ENCODE measurements at places on chromosomes 16 and 17.

GRCh38 chr17:50923611-50924010 lies 57.5 kb upstream of the TOB1 start:
- DNase-seq, result peak; percentile 71

DNA sequence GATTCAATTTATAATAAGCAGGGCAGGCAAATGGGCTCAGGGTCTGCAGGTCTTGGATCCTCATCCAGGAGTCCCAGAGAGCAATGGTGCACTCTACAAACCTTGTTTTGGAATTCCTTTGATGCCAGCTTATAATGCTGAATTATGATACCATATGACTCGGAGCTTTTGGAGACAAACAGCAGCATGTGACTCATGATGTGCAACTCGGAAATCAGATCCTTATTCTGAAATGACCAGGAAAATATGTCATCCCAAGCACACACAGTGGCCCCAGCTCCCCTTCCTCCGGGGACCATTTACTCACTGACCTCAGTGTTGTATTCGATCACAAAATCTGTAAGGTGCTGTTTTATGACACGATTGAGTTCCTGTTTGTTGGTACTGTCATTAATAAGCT lies 20.2 kb upstream of the UMOD start:
- DNase-seq, result no peak

DNA sequence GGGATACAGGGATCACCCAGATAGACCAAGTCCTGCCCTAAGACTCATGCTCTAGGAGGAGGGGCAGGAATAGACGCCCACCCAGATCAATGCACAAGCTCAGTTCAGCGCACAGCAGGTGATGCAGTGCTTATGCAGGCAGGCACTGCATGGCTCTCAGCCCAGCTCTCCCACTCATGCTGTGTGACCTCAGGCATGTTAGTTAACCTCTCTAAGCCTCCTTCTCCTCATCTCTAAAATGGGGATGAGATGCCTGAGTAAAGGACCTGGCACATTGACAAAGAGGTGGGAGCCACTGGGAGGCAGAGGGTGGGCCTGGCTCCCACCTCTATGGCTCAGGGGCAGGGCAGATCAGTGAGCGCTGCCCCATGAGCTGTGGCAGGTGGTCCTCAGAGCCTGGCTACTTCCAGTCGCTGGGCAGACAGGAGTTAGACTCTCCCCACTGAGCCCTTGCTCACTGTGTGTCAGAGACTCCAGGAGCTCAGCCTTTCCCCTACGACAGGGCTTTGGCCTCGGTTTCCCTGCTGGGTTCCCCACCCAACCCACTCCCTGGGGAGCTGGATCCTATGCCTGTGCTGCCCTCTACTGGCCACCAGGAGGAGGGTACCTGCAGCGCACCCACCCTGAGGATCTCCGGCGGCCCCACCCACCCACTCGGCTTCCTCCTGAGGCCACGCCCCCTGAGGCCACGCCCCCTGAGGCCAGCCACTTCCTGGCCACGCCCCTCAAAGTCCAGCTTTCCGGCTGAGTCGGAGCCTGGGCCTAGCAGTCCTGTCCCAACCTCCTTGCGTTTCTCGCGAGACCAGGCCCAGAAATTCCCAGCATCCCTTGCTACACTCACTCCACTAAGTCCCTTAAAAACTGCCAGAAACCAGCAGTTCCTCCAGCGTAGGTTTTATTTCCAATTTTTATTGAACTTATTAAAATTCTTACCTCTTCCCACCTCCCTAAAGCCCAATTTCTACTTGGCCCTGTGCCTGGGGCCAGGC lies 196.1 kb downstream of the GSG1L start:
- DNase-seq, result peak; percentile 54

DNA sequence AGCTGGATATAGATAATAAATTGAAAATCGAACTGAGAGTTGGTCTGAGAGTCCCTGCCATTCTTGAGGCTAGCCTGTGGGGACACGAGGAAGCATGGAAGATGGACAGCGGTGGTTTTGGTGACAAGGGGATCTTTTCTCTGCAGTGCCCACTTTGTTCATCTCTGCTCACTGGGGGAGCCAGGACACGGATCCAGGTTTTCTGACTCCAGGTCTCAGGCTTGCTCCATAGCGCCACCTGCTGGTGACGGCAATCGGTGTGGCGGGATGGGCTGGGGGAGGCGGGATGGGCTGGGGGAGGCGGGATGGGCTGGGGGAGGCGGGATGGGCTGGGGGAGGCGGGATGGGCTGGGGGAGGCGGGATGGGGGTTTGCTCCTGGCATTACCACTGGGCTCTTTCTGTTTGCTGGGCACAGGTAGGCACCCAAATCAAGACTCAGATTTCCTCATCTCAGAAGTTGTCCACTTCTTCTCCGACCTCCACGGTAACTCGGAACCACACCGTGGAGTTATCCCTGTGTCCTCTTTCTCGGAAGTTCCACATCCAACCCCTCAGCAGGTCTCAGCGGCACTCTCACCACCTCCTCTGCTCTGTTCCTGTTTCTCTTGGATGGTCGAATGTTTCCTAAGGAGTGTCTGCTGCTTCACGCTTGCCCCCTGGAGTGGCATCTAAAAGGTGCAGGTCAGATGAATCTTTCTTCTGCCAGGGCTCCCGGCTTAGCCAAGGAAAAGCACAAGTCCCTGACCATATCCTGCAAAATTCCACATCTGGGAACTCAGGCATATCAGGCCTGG lies 142.4 kb downstream of the CYLD start:
- no peak for DNase-seq

DNA sequence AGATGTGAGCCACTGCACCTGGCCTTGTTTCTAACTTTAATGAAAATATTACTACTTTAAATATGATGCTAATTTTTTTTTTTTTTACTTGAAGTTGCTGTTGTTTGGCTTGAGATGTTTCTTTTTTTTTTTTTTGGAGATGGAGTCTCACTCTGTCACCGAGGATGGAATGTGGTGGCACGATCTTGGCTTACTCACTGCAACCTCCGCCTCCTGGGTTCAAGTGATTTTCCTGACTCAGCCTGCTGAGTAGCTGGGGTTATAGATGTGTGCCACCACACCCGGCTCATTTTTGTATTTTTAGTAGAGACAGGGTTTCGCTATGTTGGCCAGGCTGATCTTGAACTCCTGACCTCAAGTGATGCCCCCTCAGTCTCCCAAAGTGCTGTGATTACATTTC lies 23.6 kb downstream of the IGSF6 start:
- DNase-seq, result no peak

- DNase-seq, result no peak
Observed at GRCh38 chr17:36613155-36613554, 11.8 kb downstream of the MRM1 start.

DNA sequence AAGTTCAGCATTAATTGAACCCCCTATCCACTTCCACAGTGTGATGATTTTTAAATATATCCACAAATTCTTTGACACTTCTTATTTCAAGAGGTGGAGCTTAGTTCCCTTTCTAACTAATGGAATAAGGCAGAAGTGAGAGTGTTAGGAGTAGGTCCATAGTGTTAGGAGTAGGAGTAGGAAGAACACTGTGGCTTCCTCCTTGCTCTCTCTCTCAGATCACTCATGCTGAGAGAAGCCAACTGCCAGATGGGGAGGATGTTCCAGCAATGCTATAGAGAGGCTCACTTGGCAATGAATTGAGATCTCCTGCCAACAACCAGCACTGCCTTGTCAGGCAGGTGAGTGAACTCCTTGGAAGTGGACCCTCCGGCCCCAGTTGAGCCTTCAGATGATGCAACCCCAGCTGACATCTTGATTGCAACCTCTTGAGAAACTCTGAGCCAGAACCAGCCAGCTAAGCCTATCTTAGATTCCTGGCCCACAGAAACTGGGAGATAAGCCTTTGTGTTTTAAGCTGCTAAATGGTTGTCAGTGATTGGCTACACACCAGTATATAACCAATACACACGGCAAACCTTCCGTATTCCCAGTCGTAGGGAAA lies 44.3 kb downstream of the SPECC1 start:
- DNase-seq, result no peak

DNA sequence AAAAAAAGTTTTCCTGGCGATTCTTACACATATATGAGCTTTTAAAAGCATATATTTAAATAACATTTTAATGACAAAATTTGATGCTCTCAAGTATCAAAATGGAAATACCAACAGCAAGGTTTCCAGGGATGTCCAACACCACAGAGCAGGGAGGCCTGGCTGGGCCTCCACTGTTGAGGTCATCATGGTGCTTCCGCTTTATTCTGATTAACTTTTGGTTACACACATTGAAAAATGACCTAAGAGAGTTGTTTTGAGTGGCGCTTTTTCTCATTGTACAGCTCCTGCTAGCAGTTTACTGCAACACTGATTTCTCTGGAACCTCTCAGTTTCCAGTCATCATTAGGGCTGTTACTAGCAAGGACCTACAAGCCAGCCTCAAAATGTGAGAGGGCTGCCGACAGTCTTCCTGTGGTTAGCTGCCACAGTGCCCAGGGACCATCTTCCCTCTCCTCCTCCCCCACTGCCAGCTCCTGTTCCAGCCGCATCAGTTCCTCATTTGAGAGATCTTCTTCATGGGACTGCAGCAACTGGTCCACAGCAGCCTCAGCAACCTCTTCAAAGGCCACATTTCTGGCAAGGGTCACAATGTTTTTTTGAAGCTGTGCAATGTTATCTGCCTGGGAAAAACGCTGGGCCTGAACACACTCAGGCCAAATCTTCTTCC lies 21.3 kb downstream of the DEF8 start:
- DNase-seq, result no peak

DNA sequence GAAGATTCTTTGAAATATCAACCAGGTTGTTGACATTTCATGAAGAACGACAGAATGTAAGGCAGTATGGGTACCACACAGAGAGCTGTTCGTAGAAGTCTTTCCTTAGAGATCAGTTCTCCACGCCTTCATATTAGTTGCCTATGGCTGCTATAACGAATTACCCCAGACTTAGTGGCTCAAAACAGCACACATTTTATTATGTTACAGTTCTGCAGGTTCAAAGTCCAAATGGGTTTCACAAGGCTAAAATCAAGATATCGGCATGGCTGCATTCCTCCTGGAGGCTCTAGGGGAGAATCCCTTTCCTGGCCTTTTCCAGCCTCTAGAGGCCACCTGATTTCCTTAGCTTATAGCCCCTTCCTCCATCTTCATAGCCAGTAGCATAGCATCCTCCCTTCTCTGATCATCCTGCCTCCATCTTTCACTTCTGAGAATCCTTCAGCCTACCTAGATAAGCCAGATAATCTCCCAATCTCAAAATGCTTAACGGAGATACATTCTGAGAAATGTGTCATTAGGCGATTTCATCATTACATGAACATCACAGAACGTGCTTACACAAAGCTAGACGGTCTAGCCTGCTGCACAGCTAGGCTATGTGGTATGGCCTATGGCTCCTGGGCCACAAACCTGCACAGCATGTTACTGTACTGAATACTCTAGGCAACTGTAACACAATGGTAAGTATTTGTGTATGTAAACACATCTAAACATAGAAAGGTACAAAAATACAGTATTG lies 26.0 kb downstream of the ERCC4 start:
- DNase-seq, result no peak

- DNase-seq, result no peak
Observed at GRCh38 chr17:4789701-4789950, 862 bp downstream of the GLTPD2 start.

- DNase-seq, result no peak
Observed at GRCh38 chr17:81039854-81040758, 5.2 kb downstream of the BAIAP2 start.

GRCh38 chr17:17845046-17845775 lies 8.4 kb upstream of the SREBF1 start:
- no peak for DNase-seq

- no peak for DNase-seq
Observed at GRCh38 chr16:31260136-31260931, 559 bp downstream of the ITGAM start.

DNA sequence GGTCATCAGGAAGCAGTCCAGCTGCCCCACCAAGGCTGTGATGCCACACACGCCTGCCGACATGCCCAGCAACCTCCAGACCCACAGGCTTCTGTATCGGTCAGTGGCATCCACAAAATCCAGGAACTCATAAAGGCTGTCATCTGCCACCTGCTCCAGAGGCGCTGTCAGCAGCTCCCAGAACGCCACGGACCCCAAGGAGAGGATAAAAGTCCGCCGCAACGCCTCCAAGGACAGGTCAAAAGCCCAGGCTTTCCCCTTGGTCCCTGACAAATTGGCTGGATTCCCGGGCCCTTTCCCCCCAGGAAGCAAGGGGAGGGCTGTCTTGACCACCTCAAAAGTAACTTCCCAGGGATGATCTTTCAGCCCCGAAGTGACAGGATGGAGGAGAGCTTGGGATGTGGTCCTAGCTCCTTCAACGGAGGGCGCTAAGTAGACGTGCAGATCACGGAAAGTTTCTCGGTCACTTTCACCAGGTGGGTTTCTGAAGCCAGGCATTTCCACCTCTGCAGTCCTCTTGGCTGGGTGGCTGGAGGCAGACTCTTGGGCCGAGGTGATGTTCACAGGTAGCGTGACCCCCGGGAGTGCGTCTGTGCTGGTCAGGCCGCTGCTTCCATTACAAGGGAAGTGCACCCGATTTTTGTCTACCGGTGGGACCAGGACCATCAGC lies 854 bp downstream of the MFSD6L start:
- no peak for DNase-seq

GRCh38 chr17:1912146-1912545 lies 82.3 kb downstream of the RPA1 start:
- DNase-seq, result no peak

DNA sequence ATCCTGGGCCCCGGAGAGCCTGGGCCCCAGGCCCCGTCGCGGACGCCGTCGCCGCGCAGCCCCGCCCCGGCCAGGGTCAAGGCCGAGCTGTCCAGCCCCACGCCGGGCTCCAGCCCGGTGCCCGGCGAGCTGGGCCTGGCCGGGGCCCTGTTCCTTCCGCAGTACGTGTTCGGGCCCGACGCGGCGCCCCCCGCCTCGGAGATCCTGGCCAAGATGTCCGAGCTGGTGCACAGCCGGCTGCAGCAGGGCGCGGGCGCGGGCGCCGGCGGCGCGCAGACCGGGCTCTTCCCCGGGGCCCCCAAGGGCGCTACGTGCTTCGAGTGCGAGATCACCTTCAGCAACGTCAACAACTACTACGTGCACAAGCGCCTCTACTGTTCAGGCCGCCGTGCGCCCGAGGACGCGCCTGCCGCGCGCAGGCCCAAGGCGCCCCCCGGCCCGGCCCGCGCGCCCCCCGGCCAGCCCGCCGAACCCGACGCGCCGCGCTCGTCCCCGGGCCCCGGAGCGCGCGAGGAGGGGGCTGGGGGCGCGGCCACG lies 36.8 kb upstream of the ZC3H18 start:
- no peak for DNase-seq

- no peak for DNase-seq
Observed at GRCh38 chr17:50205111-50205962, 3.9 kb upstream of the COL1A1 start.

DNA sequence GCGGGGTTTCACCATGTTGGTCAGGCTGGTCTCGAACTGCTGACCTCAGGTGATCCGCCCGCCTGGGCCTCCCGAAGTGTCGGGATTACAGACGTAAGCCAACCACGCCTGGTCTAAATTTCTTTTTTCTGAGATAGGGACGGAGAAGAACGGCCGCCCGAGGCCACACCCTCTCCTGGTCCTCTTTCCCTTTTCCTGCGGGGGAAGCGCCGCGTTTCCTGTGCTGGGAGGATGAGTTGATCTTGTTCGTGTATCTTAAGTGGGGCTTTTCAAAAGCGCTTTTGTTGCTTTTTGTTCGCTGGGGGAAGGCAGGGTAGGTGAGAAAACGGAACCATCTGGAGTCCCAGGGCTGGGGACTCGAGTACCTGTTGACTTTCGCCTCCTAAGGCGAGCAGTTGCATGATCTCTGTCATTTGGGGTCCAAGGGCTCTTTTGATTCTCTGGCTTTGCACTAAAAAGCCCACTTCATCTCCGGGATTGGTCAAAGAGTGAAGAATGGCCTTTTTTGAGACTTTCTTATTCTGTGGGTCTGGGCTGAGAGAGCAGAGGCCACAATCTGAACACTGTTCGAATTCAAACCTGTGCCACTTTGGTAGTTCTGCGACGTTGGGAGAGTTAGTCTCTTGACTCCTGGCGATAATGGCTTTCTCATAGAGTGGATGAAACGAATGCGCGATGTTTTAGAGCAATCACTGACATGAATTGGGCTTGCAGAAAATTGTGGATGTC lies 1.3 kb downstream of the FUS start:
- no peak for DNase-seq

Data from NCI-H1092 (cell line).